Vagina (tissue), 2 donors: ENCODE measurements at places on chromosomes 16 and 17. TPM values are rescaled to one million over a fixed set of nuclear protein-coding genes. Genes with fewer than 3 reads are reported as not detected.

GRCh38 chr16:89737341-89738071 lies 16.2 kb downstream of the ZNF276 start:
- no peak for DNase-seq

GRCh38 chr16:79294568-79294967 lies 306.0 kb downstream of the MAF start:
- DNase-seq = no peak

DNA sequence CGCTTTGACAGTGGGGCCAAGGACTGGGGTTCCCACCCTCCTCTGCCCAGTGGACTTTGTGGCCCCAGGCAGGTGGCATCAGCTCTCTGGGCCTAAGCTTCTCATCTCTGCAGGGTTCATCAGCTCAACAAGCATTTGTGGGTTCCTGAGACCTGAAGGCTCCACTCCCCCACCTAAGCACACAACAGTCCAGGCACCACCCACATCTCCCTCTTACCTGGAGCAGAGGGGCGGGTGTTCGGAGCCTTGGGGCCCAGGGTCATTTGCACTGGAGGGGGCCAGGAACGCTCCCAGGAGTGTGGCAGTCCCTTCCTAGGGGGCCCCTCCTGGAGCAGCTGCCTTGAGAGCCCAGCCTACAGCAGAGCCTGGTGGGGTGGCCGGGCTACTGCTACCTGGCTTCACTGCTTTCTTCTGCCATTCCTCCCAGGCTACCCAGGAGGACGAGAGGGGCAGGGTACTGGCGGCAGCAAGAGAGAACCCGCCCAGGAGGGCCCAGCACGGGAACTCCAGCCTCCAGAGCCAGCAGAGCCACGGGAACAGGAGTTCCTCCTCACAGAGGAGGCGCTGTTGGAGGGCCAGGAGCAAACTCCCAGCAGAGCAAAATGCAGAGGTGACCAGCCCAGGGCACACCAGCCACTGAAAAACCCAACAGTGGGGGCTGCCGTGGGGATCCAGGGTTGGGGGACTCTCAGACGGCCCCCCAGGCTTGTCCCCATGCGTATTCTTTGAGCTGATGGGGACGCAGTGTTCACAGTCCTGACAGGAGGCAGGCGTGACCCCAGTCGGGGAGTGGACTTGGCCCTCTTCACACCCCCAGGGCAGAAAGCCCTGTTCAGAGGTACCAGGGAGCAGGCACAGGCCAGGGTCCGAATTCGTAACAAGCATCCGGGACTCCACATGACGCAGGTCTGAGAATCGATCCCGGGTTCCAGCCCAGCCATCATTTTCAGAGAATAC lies 35.1 kb upstream of the SLC38A10 start:
- no peak for DNase-seq

GRCh38 chr16:54107583-54108202 lies 178.9 kb downstream of the IRX3 start:
- DNase-seq = no peak

GRCh38 chr17:28544402-28545140 lies 7.9 kb downstream of the UNC119 start:
- DNase-seq = no peak

GRCh38 chr16:85998868-85999729 lies 100.1 kb downstream of the IRF8 start:
- no peak for DNase-seq

DNA sequence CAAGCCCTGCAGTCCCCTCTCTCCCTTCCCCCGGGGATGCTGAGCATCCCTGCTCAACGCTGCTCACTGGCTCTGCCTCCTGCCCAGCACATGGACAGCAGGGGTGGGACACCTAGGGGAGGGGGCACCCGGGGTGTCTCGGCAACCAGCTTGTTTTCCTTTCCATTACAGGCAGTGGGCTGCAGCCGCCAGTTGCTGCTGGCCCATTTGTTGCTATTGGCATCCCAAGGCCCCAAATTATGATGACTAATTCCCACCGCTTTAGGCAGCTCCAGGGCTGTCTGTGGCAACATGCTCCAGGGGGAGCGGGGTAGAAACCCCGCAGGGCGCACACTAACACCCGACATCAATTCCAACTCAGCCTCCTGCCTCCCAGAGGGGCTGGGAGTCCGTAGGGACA lies 4.9 kb downstream of the SDK2 start:
- no peak for DNase-seq

DNA sequence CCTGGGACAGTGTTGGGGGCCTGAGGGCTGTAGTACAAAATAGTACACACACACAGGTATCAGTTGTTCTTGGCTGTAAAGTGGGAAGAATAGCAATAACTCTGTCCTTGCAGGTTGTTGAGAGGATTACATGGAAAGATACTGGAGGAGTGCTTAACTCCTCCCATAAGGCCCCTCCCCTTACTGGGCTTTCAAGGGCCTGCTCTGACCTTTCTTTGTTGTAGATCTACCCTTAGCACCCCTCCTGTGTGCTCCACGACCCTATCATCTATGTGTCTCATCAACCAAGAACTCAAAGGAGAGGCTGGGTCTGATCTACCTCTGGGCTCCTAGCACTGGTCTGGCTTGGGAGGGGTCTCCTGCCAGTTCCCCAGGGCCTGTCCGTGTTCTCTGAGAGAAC lies 8.3 kb upstream of the EDC4 start:
- DNase-seq = no peak

- no peak for DNase-seq
Observed at GRCh38 chr17:81925860-81926450, 1.6 kb downstream of the MAFG start.

DNA sequence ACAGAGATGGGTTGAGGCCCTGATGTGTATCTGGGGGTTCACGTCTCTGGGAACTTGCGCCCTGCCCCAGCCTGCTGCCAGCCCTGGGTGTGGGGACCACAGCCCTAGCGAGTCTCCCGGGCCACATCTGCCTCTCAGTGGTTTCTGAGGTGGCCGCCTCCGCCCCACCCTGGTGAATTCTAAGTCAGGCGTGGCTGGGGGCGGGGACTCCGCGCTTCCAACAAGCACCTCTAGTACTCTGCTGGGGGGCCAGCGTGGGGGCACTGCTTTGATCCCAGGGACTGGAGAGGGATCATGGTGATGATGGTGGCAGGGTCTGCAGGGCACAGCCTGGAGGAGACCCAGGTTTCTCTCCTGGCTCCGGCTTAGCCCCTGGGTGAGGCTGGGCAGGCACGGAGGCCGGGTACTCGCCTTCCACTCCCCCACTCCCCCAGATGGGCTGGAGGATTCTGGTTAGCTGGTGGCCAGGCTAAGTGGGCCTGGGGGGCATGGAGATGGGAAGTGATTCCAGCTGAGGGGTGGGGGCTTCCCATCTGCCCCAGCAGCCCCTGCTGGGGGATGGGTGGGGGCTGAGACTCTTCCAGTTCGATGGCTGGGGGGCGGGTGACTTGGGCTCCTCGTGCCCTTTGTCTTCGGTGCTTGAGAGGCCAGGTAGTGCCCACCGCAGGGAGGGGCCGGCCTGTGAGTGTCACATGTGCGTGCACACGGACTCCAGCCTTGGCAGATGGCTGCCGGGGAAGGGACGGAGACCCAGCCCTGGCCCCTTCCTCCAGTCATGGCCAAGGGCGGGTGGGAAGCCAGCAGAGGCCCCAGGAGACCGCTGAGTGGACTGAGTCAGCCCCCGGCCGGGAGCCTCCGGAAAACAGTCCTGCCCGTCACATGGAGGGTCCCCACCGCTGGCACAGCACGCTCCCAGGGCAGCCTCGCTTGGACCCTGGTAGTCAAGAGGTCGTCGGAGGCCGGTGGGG lies 3.9 kb downstream of the GLIS2 start:
- DNase-seq = no peak

DNA sequence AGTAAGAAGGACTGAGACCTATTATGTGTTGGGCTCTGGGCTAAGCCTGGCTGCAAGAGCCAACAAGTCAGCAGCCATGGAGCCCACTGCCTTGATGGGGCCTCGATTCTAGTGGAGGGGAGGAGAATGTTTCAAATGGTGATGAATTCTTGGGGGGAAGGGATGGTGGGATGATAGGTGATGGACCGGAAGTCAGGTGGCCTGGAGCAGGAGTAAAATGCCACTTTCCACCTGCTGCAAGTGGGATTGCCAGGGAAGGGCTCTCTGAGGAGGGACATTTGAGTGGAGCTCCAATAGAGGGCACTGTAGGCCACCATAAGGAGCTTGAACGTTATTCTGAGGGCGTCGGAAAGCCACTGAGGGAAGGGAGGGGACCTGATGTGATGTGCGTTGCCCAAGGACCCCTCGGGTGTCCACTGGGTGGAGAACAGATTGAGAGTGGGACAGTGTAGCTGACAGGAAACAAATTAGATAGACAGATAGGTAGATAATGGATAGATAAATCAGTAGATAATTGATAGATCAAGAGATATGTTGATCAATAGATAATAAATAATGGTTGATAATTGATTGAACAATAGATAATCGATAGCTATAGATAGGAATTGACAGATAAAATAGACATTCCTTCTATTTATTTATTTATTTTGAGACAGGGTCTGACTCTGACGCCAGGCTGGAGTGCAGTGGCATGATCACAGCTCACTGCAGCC lies 18.2 kb upstream of the NXPH3 start:
- DNase-seq = no peak

GRCh38 chr17:19513897-19514488 lies 19.7 kb upstream of the SLC47A1 start:
- no peak for DNase-seq

DNA sequence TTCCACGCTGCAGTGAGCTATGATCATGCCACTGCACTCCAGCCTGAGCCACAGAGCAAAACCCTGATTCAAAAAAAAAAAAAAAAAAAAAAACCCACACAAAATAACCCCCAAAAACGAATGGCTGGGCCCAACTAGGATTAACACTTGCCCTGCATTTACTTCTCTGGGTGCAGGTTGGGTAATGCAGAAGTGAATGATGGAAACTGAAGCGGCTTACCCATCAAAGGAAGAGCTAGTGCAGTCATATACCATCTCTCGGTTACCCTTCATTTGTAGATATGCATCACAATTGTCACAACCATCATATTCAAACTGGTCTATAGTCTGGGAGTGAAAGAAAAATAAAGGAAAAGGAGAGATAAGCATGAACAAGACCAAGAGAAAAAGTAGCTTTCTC lies 819 bp downstream of the SUPT4H1 start:
- DNase-seq = no peak

- DNase-seq = no peak
Observed at GRCh38 chr17:71188811-71189492, 931.9 kb upstream of the SOX9 start.

DNA sequence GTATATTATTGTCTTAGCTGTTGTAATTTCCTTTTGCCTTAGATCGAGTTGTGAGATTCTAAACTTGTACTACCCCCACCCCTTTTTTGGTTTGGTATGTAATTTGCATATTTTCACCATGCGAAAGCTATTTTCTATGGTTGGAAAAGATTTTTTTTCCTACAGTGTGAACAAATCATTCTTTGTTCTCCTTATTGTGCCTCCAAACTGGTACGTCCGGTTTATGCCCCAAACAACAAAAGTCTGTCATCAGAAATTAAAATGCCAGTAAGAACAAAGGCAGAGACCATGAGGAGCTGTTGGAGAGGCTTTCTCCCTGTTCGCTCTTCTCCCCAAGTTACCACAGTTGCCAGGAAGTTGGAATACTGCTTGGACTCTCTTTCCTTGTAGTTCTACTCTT lies 66.1 kb downstream of the BCAS3 start:
- no peak for DNase-seq

DNA sequence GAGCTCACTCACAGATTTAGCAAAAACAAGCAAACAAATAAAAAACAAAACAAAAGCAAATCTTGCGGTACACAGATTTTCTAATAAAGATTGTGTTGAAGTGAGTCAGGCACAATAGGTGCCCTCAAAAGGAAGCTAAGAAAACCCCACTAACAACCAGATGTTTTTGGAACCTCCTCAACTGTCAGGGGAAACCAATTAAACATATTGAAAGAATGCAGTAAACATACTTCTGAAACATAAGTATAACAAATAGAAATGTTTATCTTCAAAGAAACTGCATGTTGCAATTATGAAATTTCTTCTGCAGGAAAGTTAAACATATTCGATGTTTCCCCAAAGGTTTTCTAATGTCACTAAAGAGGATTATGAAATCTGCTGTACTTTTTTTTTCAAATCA lies 110.5 kb upstream of the CORO6 start:
- no peak for DNase-seq

DNA sequence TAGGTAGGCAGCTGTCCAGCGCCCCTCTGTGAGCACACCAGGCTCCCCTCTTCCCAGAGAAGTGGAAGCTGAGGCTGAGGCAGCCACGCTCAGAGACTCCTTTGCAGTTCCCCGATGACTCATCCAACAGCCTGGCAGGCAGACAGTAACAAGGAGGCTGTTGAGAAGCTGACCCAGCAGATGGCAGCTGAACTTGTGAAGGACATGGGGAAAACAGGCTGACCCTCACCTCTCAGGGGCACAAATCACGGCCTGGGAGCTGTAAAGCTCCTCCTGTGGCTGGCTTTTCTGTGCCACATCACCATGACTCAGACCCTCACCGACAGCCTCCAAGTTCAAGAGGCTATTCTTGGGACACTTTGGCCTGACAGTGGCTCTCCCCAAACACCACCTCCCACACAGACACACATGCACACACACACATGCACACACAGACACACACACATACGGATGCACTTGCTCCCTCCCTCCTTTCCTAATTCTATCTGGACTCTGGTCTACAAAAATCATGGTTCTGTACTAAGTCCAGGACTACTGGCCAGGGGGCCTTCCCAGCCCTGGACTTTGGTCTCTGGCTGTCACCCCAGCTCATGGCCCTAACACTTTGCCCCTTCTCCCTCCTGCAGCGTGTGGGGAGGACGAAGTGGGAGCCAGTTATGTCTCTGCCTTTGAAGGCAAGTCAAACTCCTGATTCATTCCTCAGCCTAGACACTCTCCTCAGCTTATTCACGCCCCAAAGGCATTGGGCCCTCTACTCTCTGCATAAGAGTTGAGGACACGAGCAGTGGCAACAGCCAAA lies 23.2 kb downstream of the MAP3K14 start:
- peak; percentile 97 for DNase-seq

GRCh38 chr16:27718201-27719105 lies 168.5 kb downstream of the KATNIP start:
- DNase-seq = no peak

GRCh38 chr16:49354101-49354500 lies 19.5 kb upstream of the C16orf78 start:
- DNase-seq = no peak

GRCh38 chr16:72896485-72897118 lies 151.3 kb downstream of the ZFHX3 start:
- DNase-seq = no peak

GRCh38 chr16:84040226-84040822 lies 2.3 kb downstream of the SLC38A8 start:
- no peak for DNase-seq

GRCh38 chr17:60506312-60506711 lies 19.7 kb downstream of the APPBP2 start:
- DNase-seq = no peak

DNA sequence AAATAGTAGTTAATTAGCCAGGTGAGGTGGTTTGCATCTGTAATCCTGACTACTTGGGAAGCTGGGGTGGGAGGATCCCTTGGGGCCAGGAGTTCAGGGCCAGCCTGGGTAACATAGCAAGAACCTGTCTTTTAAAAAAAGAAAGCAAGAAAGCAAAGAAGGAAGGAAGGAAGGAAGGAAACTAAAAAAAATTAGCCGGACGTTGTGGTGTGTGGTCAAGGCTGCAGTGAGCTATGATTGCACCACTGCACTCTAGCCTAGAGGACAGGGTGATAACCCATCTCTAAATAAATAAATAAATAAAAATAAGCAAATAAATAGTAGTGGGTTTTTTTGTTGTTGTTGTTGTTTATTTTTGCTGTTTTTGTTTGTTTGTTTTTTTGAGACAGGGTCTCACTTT lies 39.3 kb upstream of the MAP2K6 start:
- DNase-seq = no peak

- no peak for DNase-seq
Observed at GRCh38 chr17:20084621-20085282, 75.6 kb downstream of the SPECC1 start.

The ITPRIPL2 gene
- total RNA-seq = 71.2 TPM

The BICDL2 gene
- total RNA-seq = 52.5 TPM

The NPIPA8 gene
- total RNA-seq = not detected

The NUPR1 gene
- total RNA-seq = 62.1 TPM
